ENCODE measurements at places on chromosomes 11 and 22.

DNA sequence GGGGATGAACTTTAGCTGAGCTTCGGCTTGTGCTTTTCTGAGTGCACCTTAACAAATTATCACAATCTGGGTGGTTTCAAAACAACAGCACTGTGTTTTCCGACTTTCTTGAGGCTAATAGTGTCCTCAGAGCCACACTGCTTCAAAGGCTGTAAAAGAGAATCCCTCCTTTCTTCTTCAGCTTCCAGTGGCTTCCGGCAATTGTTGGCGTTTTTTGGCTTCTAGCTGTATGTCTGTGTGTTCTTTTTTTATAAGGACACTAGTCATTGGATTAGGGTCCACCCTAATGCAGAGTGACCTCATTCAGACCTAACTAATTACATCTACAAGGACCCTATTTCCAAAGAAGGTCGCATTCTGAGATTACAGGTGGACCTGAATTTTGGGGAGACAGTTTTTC lies 30.6 kb downstream of the KIAA1671 start:
- no peak for DNase-seq

- no peak for DNase-seq
Observed at GRCh38 chr11:63212742-63213141, 30.7 kb downstream of the SLC22A25 start.

- no peak for DNase-seq
Observed at GRCh38 chr11:45313171-45313865, 27.2 kb upstream of the SYT13 start.

GRCh38 chr11:87878373-87878825 lies 296.8 kb downstream of the RAB38 start:
- no peak for DNase-seq

GRCh38 chr11:197741-198235 lies 4.9 kb downstream of the SCGB1C1 start:
- no peak for DNase-seq

GRCh38 chr11:74175920-74176319 lies 4.8 kb downstream of the PPME1 start:
- no peak for DNase-seq

DNA sequence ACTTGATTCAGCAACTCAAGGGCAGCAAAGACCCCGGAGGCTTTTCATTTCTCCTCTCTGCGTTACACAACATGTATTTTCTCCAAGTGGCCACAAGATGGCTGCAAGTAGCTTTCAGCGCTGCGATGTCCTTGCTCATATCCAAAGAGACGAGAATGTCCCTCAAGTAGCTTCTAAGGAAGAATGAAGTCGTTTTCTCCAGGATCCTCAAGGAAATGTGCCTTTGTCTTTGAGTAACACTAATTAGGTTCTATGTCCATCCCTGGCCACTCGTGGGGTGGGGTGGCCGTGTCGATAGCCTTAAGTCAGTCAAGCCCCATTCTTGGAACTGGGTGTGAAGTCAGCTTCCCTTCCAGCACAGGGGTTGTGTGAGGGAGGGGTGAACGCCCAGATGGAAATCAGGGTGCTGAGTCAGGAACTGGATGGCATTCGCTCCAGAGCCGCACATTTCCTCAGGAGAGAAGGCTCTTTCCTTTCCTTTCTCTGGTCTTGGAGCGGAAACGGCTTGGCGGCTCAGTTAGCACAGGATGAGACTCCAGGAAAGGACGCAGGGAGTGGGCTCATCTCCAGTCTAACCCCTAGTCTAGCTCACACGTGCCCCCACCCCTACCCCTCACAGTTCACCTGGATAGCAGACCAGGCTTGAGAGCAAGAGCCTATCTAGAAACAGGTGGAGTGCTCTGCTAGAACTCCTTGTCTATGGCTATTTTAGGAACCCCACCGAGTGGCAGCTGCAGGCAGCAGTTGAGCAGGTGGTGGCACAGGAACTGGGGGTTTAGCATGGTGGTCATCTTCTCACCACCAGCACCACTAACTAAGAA lies 44.3 kb downstream of the NNMT start:
- DNase-seq: peak; percentile 34

DNA sequence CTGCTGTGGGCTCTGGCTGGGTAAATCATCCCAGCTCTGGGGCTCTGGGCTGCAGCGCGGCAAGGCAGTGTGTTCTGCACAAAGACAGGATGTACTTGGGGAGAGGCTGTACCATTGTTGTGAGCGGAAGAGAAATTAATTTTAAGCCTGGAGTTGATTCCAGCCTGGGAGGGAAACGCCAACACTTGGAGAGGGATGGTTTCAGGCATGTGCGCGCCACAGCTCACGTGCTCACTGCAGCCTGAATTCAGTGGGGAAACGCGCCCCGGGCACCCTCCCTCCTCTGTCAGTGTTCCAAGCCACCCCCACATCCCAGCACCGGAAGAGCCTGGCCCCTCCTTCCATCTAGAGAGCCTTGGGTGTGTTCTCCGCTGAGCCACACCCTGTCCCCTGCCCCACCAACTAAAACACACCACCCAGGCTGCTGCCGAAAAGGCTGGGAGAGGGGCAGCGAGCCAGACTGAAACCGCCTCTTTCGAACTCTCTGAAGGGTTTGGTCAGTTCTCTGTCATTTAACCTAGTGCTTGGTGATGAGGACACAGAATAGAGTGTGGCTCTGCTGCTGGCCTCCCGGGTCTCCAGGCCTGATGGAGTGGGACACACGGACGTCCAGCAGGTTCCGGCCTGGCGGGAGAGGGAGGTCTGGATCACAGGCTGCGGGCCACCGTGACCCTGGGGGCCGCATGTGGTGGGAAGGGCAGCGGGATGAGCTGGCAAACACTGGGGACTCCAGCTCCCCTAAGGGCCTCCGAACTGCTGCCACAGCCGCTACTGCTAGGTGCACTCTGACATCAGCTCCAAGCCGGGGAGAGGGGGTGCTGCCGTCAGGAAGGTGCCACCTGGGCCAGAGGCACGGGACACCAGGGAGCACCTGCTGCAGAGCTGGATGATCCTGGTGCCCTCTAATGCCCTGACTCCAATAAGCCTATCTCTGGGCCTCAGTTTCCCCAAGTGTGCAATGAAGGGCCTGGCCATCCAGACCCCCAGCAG lies 230.8 kb downstream of the CTTN start:
- no peak for DNase-seq

DNA sequence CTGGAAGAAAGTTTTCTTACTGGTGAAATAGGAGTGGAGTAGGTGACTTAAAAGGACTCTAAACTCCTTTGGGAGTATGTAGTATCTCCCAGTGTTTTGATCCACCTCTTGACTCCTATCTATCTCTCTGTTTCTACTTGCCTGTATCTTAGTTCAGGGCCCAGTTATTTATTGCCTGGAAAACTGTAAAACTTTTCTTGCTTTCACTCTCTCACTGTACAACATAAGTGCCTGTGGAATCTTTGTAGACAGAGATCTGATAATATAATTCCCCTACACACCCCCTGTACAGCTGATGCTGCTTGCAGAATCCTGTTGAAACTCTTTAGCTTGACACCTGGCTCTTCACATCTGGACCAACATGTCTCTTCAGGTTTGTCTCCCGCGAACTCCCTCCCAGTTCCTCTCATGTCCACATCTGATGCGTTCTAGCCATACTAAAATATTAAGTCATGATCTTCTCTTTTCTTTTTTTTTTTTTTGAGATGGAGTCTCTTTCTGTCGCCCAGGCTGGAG lies 26.5 kb upstream of the SESN3 start:
- no peak for DNase-seq

DNA sequence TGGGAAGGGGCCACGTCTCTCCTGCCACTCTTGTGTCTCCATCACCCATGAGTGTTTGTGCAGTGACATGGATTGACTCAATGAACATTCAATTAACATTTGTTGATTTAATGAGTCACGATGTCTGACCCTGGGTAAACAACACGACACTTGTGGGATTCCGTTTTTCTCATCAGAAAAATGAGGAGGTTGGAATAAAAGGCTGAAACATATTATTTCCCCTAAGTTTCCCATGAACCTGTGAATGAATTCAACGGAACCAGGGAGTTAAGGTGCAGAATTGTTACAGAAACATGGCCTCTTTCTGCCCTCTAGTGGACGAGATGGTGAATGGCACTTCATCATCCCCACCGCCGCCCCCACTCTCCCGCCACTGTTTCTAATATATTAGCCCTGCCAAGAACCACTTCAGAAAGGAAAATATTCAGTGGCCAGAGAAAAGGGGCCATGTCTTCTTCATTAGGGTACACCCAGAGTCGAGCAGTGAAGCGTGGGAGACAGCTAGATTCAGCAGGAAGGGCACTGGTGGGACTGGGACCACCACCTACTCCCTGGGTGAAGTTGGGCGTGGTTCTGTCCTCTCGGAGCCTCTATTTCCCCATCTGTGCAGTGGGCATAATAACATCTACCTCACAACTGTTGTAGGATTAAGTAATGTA lies 46.3 kb upstream of the SYT13 start:
- no peak for DNase-seq

- no peak for DNase-seq
Observed at GRCh38 chr11:77658213-77659013, 20.8 kb upstream of the CLNS1A start.

- DNase-seq: no peak
Observed at GRCh38 chr11:72295471-72295870, 51.5 kb upstream of the PHOX2A start.

- DNase-seq: no peak
Observed at GRCh38 chr22:21970037-21970799, 12.4 kb downstream of the TOP3B start.

GRCh38 chr11:3903207-3903896 lies 47.9 kb downstream of the STIM1 start:
- no peak for DNase-seq

GRCh38 chr11:19970944-19971343 lies 189.3 kb downstream of the DBX1 start:
- DNase-seq: no peak

GRCh38 chr11:74694136-74694930 lies 36.9 kb downstream of the CHRDL2 start:
- DNase-seq: no peak

DNA sequence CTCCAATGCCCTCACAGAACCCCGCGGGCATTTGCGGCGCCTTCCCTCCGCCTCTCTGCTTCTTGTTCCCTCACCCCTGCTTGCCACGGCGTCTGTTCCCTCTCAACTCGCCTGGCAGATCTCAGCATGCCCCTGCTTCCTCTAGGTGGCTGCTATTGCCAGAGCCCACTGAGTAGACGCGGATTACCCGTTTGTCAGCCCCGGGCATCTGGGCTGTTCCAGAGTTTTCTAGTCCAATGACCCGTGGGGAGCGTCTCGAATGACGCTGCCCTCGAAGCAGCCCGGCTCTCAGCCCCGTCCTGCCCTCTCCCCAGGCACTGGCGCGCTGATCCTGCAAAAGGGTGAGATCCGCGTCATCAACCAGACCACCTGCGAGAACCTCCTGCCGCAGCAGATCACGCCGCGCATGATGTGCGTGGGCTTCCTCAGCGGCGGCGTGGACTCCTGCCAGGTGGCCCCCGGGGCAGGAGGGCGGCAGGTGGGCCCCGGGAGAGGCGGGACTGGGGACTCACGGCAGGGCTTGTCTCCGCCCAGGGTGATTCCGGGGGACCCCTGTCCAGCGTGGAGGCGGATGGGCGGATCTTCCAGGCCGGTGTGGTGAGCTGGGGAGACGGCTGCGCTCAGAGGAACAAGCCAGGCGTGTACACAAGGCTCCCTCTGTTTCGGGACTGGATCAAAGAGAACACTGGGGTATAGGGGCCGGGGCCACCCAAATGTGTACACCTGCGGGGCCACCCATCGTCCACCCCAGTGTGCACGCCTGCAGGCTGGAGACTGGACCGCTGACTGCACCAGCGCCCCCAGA lies 49.7 kb downstream of the ST14 start:
- no peak for DNase-seq

- no peak for DNase-seq
Observed at GRCh38 chr22:20226077-20226716, 41.9 kb downstream of the RTN4R start.

- no peak for DNase-seq
Observed at GRCh38 chr11:128595221-128595620, 7.9 kb upstream of the ETS1 start.

GRCh38 chr11:37811349-37811748 lies 1213.3 kb upstream of the RAG2 start:
- no peak for DNase-seq

GRCh38 chr11:26947379-26947844 lies 46.5 kb upstream of the FIBIN start:
- no peak for DNase-seq

- DNase-seq: no peak
Observed at GRCh38 chr11:75435571-75435925, 2.5 kb upstream of the KLHL35 start.

DNA sequence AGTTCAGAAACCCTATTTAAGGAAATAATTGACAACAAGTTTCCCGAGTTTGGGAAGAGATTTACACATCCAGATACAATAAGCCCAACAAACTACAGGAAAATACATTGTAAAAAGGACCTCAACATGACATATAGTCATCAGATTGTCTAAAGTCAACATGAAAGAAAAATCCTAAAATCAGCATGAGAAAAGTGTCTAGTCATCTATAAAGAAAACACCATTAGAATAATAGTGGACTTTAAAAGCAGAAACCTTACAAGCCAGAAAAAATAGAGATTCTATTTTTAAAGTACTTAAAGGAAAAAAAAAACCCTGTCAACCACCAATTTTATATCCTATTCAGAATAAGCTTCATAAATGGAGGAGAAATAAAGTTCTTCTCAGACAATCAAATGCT lies 1.4 kb upstream of the OR5B2 start:
- no peak for DNase-seq

DNA sequence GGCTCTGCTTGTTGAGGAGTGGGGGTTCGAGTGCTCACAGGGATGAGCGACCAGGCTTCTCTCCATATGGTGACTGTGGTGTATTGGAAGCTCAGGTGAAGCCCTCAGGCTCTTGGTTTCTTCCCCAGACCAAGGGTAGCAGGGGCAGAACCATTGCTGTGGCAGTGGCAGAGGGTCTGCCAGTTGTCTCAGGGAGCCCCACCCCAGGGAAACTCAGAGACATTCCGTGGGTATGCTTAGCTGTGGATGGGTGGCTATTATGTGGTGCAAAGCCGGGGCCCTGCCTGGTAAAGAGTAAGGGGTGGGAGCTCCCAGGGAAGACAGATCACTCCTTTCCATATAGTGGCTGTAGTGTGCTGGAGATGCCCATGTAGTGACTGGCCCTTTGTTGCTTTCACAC lies 167.8 kb downstream of the DLG2 start:
- DNase-seq: no peak

Measured in KG1 (cell line).